ENCODE measurements at places on chromosomes 1 and 21. TPM values are rescaled to one million over a fixed set of nuclear protein-coding genes. Genes with fewer than 3 reads are reported as not detected.

The SEMA4A gene
- total RNA-seq = 3.7 TPM

GRCh38 chr1:170695955-170696590, 32.1 kb downstream of the PRRX1 start:
- peaks cover 16% of the 10 kb centered on the region for H3K27me3 ChIP-seq
- no peaks in the 10 kb centered on the region for H3K36me3 ChIP-seq
- H3K4me3 ChIP-seq = no peak overlapping the region
- no peaks in the 10 kb centered on the region for H3K4me1 ChIP-seq

The C8A gene
- total RNA-seq = 0.77 TPM

GRCh38 chr1:209172286-209172685, 411.2 kb upstream of the CAMK1G start:
- H3K36me3 ChIP-seq = no peaks in the 10 kb centered on the region
- no peaks in the 10 kb centered on the region for H3K27me3 ChIP-seq
- no peak for DNase-seq

The TOMM40L gene
- 16.3 TPM for total RNA-seq

- no peak overlapping the region for H3K27ac ChIP-seq
- H3K4me1 ChIP-seq = peaks cover 17% of the 10 kb centered on the region
- no peak for DNase-seq
- peaks cover 5% of the 10 kb centered on the region for H3K27me3 ChIP-seq
These were observed 9.2 kb upstream of the GADD45A start for GRCh38 chr1:67675800-67676199.

The CXADR gene
- 65.9 TPM for total RNA-seq

DNA sequence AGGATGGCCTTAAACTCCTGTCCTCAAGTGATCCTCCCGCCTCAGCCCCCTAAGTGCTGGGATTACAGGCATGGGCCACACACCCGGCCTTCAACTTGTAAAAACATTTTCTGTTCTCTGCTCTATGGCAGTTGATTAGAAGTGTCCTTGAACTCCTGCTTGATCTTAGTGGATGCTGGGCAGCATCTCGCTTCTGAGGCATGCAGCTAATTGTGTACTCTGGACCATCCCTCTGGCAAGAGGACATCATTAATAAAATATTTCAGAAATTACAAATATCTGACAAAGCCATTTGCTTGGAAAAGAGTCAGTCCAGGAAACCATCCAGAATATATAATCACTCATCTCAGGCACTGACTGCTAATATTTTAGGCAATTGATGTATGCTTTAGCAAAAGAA, 8.1 kb downstream of the NGF start:
- H3K27me3 ChIP-seq = peaks cover 12% of the 10 kb centered on the region
- DNase-seq = no peak
- H3K27ac ChIP-seq = no peak overlapping the region
- H3K4me3 ChIP-seq = no peak overlapping the region
- no peaks in the 10 kb centered on the region for H3K36me3 ChIP-seq

- peak overlapping the region; percentile 37 for H3K4me3 ChIP-seq
- H3K4me1 ChIP-seq = no peaks in the 10 kb centered on the region
- peaks cover 5% of the 10 kb centered on the region for H3K27me3 ChIP-seq
These were observed 57.6 kb upstream of the FMO3 start for GRCh38 chr1:171032822-171033702.

The ANKRD45 gene
- 1.2 TPM for total RNA-seq

DNA sequence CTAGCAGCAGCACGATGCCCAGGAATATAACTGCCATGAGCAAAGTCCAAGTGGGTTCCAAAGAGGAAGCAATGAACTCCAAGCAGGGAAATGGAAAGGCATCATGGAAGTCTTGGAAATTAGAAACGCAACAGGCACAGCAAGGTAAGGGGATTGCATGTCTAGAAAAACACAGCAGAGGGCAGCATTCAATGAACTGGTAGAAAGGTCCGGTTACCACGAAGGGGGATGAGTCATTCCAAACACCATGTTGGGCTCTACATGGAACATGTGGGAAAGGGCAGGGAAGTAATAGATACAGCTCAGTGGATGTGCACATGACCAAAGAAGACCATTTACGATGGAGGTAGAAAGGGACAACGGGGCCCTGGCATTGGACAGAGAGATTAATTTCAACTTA, 36.4 kb downstream of the RXRG start:
- H3K36me3 ChIP-seq = no peaks in the 10 kb centered on the region
- H3K27me3 ChIP-seq = peaks cover 30% of the 10 kb centered on the region
- no peaks in the 10 kb centered on the region for H3K4me1 ChIP-seq
- H3K27ac ChIP-seq = no peak overlapping the region
- DNase-seq = no peak

The NBPF26 gene
- total RNA-seq = 34.4 TPM

DNA sequence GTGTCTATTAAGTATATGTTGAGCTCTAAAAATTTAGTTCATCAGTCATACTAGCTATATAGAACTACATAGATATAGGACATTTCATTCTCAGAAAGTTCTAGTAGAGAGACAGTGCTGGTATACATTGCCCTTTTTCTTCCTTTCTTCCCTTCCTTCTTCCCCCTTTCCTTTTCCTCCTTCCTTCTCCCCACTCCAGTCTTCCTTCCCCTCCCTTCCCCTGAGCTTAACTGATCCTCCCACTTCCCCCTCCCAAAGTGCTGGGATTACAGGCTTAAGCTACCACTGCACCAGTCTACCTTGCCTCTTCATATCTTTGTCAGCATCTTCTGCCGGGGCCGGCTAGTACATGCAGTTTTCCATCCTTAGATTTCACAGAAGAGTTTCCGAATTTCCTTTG, 12.1 kb downstream of the THRAP3 start:
- no peak overlapping the region for H3K4me3 ChIP-seq
- H3K27me3 ChIP-seq = no peaks in the 10 kb centered on the region
- no peak for DNase-seq

Data from progenitor cell of endocrine pancreas (in vitro differentiated cells).